ENCODE measurements at places on chromosomes 5 and 9.
A peak's percentile ranks its signal among the peaks of the same experiment; 100 is the strongest.

DNA sequence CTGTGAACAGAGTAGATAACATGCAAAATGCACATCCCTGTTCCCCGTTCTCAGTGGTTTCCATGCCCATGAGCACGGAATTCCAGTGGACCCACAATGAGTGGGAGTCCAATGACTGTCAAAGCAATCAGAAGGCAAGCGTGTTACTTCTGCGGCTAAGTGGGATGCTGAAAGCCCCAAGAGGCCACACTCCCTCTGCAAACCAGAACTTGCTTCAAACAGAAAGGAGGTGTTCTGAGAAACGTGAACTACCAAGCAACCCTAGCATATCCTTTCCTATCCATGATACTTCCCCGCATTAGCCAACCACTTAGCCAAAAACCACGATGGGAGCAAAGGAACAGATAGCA, 21.7 kb upstream of the MVB12B start:
- no peak for DNase-seq

GRCh38 chr5:76737846-76738245, 21.9 kb downstream of the F2R start:
- no peak for DNase-seq

DNA sequence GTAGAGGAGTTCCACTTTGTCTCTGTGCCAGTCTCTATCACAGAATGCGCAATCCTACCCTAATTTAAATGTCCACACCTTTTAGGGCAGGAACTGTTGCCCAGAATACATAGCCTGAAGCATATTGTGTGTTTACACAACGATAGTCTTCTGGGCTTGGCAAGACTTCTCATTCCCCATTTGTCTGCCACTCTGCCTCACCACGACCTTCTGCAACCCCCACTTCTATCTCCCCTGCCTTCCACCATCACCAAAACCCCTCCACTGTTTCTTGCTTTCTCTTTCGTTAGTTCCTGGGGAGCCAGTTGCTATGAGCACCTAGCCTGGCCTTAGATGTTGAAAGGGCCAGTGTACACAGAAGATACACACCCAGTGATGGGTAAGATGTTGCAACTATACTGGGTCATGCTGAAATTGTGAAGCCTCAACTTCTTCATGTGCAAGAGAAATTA, 883 bp upstream of the RNF145 start:
- peak; percentile 85 for DNase-seq

GRCh38 chr5:75389430-75389829, 52.4 kb downstream of the HMGCR start:
- no peak for DNase-seq

- no peak for DNase-seq
These were observed 2.8 kb upstream of the WWC1 start for GRCh38 chr5:168288349-168289245.

DNA sequence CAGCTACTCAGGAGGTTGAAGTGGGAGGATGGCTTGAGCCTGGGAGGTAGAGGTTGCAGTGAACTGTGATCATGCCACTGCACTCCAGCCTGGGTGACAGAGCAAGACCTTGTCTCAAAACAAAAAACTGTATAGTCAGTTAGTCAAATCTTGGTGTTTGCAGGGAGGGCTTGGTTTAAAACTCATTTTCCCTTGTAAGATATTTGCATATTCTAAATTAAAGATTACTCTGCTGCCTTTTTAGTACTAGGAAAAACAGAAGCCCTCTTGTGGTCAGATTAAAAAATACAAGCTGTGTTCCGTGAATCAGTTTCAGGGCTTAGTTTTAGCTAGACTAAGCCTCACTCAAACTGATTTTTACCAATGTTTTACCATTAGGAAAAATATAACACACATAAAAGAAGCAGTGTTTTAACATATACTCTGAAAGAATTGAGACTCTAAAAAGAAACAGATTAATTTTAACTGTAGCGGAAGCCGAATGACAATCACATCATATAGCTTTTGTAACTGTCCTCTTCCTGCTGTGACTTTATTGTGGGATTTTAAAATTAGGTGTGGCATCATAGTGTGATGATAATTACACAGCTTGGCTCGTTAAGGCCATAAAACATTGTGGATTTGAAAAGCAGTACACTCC, 84.9 kb upstream of the BASP1 start:
- peak; percentile 61 for DNase-seq

GRCh38 chr5:79612667-79613198, 492 bp downstream of the TENT2 start:
- peak; percentile 52 for DNase-seq

DNA sequence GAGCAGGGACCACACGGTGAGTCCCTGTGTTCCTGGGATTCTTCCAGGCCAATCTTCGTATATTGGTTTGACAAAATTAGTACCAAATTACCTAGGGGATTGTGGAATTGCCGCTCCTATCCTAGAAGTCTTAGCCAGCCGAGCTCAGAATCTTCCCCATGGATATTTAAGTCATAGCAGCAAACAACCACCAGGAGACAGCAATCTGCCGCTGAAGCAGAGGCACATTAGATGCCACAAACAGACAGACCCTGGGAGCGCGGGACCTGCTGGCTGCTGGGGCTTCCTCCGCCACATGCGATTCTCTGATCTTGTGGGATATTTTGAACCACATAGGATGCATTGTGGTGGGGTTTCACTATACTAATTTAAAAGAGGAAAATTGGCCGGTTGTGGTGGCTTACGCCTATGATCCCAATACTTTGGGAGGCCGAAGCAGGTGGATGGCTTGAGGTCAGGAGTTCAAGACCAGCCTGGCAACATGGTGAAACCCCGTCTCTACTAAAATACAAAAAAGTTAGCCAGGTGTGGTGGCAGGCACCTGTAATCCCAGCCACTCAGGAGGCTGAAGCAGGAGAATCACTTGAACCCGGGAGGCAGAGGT, 31.7 kb upstream of the ZBTB43 start:
- DNase-seq: peak; percentile 20

DNA sequence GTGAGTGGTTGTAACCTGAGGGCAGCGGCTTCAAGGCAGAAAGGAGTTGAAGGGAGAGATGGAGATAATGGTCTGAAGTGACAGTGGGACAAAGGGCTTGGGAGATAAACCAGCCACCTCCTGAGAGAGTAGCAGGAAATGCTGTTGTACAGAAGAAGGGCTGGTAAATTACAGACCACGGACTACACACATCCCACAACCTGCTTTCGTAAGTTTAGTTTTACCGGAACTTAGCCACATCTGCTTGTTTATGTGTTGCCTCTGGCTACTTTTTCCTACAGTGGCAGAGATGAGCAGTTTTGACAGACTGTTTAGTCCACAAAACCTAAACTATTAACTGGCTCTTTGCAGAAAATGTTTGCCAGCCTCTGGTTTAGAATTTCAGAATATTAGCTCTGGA, 269.5 kb downstream of the ARHGEF28 start:
- DNase-seq: no peak

GRCh38 chr5:982377-983237, 26.0 kb upstream of the NKD2 start:
- no peak for DNase-seq

DNA sequence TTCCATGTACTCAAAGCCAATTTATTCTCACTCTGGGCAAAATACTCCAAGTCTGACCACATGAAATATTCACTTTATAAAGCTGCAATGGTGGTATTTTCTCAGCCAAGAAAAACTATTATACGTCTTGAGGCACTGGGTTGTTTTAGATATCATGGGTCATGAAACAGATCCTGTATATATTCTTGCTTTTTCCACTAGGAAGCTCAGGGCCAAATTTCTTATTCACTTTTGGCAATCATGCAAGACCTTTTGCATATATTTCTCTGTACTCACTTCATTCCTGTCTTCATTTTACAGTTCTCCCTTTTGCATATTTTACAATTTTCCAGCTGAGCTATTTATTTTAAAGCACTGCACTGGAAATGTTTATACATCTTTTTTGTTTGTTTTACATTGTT, 49.8 kb downstream of the GABBR2 start:
- no peak for DNase-seq

GRCh38 chr5:2199697-2200096, 317.0 kb upstream of the IRX4 start:
- DNase-seq: no peak

DNA sequence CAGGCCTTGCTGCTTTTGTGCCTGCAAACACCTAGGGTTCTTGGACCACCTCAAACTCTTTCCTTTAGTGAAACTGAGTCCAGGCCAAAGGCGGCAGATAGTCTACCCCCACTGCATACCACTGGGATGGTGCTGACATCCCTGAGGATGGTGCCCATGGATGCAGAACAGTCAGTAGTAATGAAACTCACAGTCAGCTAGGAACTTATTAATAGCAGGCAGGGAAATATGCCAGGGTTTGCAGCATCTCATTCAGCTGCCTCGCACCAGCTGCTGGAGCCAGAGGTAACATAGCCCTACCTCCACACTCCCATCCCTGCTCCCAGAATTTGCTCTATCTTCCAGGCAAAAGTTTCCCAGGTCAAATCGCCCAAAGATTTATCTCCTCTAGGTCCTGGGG, 189.1 kb downstream of the SREK1 start:
- no peak for DNase-seq

GRCh38 chr5:86665984-86666760, 48.4 kb downstream of the COX7C start:
- no peak for DNase-seq

GRCh38 chr5:87122151-87122977, 145.3 kb upstream of the RASA1 start:
- peak; percentile 54 for DNase-seq

DNA sequence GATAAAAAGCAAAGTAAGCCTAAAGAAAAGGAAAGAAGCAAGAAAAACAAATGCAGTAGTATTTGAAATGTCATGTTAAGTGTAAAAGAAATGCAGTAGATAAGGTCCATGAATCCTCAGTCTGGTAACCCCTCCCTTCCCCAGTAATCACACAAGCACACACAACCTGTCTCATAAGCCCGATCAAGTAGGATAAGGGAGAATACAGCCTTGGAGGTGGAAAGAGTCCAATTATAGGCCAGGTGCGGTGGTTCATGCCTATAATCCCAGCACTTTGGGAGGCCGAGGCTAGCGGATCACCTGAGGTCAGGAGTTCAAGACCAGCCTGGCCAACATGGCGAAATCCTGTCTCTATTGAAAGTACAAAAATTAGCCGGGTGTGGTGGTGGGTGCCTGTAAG, 117.9 kb downstream of the GADD45G start:
- DNase-seq: no peak

- DNase-seq: no peak
These were observed 1383.0 kb upstream of the C9orf72 start for GRCh38 chr9:28956116-28956880.

- no peak for DNase-seq
These were observed 34.0 kb downstream of the PDGFRB start for GRCh38 chr5:150121448-150122157.

- peak; percentile 86 for DNase-seq
These were observed 9.2 kb downstream of the ENC1 start for GRCh38 chr5:74631081-74631953.

DNA sequence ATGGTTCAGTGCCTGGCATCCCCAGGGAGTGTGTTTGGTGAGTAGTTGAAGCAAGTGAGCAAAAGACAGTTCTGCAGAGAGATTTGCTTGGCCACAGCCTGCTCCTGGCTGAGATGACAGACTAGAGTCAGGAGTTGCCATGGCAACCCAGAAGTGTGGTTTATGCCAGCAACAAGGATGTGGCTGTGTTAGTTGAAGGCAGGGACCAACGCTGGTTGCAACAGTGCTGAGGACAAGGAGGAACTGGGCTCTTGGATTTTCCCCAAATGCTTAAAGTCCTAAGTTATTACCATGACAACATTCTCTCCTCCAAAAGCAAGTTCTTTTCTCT, 2.7 kb downstream of the NXNL2 start:
- peak; percentile 81 for DNase-seq

GRCh38 chr5:156295431-156295830, 31.5 kb upstream of the SGCD start:
- no peak for DNase-seq

DNA sequence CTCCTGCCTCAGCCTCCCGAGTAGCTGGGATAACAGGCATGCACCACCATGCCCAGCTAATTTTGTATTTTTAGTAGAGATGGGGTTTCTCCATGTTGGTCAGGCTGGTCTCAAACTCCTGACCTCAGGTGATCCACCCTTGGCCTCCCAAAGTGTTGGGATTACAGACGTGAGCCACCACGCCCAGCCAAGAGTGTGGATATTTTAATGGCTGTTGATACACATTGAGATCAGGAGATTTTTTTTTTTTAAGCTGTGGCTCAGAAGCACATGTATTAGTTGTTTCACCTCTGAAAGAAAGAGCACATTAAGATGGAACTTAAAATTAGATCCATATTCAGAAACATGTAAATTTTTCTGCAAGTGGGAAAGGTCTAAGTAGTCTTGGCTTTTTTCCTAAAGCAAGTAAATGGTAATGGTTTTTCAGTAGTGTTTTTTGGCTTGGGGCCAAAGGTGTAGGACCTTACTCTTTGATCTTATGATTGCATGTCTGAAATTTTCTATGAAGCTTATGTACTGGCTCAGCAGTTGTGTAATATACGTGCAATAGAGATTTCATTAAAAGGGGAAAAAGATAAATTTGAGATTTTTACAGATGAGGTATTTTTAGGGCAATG, 9.9 kb downstream of the RBM27 start:
- DNase-seq: no peak

DNA sequence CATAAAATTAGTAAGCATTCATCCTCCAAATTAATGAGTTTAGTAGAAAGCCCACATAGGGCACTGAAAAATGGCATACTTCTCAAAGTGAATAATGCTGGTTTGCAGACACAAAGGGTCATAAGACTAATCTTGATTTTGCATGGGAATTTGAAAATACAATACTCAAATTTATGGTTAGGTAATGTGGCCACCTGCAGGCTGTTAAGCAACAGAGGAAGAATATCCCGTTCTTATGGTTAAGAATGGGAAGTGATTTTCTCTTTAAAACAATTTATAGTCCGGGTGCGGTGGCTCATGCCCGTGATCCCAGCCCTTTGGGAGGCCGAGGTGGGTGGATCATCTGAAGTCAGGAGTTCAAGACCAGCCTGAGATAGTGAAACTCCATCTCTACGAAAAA, 9.4 kb upstream of the PLCXD3 start:
- no peak for DNase-seq

DNA sequence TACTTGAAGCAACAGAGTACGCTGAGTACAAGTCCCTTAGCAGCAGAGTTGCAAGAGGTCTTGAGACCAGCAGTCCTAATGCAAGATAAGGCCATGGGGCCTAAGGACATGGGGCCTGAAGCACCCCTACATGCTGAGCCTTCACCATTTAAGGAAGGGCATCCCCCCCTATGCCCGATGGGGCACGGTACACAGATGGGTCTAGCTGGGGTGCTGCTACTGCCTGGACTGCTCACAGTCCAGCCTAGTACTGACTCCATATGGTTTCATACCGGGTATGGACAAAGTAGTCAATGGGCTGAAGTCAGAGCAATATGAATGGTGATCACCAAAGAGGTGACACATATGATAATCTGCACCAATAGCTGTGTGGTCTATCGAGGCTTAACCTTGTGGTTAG, 178.3 kb downstream of the PDE4D start:
- no peak for DNase-seq

All from inflammatory macrophage treated with lipopolysaccharide for 4 hours (primary cell).